ENCODE measurements at places on chromosomes 4 and X.

DNA sequence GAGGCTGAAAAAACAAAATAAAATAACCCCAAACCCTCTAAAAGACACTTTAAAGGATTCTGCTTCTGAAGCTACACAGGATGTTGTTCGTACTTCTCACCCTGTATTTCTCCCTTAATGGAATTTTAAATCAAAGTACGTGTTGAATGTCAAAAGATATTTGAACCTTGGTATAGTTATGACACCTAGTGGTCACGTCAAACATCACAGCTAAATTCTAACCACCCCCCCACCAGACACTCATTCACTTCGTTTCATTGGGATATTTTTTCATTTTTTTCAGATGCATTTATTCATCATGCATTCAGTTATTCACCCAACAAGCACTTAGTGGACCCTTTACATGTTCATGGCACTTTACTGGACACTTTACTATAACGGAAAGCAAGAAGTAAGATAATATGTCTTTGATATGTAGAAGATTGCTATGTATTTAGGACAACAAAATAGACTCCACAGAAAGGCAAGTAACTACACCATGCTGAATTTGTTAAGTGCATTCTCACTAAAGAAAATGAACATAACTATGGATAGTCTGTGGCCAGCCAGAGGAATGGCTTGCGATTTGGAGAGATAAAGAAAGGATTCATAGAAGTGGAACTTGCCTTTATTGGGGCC lies 62.5 kb upstream of the GPR174 start:
- DNase-seq = no peak

GRCh38 chr4:26088433-26088928 lies 174.5 kb downstream of the SMIM20 start:
- DNase-seq = no peak

GRCh38 chr4:150589157-150589556 lies 7.2 kb downstream of the MAB21L2 start:
- no peak for DNase-seq

GRCh38 chrX:136376713-136377112 lies 76.0 kb downstream of the ADGRG4 start:
- no peak for DNase-seq

DNA sequence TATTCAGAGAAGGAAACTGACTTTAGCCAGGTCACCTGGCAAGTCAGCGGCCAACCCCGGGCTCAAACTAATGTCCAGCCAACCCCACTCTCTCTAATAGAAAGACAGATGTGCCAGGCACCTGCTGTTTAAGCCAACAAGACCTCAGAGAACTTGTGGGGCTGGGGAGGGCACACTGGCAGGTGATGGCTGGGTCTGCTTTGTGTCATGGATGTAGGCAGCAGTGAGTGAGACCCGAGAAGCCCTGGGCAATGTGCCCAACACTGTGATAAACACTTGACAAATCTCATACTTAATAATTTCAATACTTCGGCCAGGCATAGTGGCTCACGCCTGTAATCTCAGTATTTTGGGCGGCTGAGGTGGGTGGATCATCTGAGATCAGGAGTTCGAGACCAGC lies 9.0 kb upstream of the CD99L2 start:
- DNase-seq = no peak

- no peak for DNase-seq
These were observed 152.5 kb downstream of the NR3C2 start for GRCh38 chr4:148289740-148290139.
